ENCODE measurements at places on chromosomes 6 and 20.
A peak's percentile ranks its signal among the peaks of the same experiment; 100 is the strongest.

DNA sequence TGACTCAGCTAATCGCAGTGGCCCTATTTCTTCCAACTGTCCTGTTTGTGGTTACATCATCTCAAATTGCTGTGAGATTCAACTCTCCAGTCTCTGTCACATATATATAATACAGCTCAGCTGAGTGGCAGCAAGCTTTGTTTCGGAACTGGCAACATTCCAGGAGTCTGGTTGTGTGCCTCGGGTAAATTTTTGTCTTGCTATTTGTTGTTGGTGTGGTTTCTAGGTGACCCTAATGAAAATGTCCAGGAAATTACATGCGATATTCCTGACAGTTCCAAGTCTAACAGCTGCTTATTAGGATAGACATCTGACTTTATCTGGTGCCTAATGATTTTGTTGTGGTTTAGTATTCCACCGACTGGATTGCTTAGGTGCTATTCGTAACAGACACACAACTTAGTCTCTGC lies 581.8 kb downstream of the CD109 start:
- no peak for DNase-seq
- H3K36me3 ChIP-seq: no peaks in the 10 kb centered on the region
- H3K4me1 ChIP-seq: no peaks in the 10 kb centered on the region
- no peaks in the 10 kb centered on the region for H3K27me3 ChIP-seq
- H3K4me3 ChIP-seq: no peak overlapping the region

DNA sequence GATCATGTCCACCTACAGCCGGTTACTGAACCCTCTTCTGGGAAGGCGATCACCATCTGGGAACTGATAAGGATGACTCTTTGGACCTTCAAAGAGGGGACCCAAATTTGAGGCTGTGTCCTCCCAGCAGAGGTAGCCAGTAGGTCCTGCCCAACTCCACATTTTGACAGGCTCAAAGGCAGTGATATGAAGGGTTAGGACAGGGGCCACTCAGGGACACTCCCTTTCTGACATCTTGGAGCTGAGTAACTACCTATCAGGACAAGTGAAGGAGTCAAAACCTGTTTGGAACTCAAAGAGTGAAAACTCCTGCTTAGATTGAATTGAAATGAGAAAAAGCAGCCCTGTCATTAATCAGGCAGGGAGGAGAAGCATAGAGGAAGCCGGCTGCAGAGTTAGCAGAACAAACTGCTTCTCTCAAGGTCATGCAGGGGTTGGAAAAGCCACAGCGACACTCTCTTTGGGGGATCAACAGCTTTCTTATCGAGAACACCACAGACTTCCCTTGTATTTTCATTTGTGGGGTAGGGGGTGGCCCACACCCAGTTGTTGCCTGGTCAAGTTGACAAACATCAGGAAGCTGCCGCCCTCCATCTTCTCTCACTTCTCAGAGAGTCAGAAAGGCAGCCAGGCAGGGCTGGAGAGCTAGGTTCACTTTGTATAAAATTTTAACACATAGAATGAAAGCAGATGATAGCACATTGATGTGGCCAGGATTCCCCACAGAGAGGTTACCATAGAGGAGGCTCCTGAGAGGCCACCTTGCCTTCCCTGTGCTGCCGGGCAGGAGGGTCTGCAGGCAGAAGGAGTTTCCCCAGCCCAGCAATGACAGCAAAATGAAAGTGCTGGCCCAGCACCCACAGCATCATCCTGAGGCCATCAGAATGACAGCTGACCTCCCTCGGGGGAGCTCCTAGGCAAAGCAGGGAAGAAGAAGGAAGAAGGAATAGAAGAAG lies 47.6 kb downstream of the AGPAT4 start:
- H3K4me3 ChIP-seq: no peak overlapping the region
- H3K27me3 ChIP-seq: no peaks in the 10 kb centered on the region
- H3K27ac ChIP-seq: no peak overlapping the region
- H3K36me3 ChIP-seq: no peaks in the 10 kb centered on the region
- DNase-seq: no peak
- H3K4me1 ChIP-seq: peaks cover 16% of the 10 kb centered on the region

GRCh38 chr6:8539453-8539852 lies 104.1 kb upstream of the SLC35B3 start:
- H3K36me3 ChIP-seq: no peaks in the 10 kb centered on the region
- no peaks in the 10 kb centered on the region for H3K27me3 ChIP-seq
- no peak for DNase-seq
- H3K4me1 ChIP-seq: no peaks in the 10 kb centered on the region
- H3K4me3 ChIP-seq: no peak overlapping the region
- no peak overlapping the region for H3K27ac ChIP-seq

DNA sequence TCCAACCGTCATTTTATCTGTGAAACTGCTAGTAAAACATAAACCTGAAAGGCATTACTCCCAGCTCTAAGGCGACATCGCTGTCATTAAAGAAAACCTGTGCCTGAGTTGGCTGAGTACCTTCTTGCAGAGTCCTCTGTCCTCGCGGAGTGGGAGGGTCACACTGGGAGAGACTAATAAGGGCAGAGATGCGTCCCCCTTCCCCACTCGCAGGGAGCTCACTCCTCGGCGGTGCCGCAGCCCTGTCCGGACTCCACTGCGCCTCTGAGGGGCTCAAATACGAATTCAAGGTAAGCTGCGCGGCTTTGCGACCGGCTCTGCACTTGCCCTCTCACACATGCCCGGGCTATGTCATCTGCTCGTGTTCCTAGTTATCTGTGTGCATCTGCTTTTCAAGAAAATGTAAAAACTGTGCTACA lies at the start of gene COL19A1:
Gene COL19A1, plus strand, starts transcription at position 206 of the 419 bp plus-strand sequence. CDS start 13,012 bp downstream, outside the sequence.
- H3K36me3 ChIP-seq: no peaks in the 10 kb centered on the region
- no peaks in the 10 kb centered on the region for H3K27me3 ChIP-seq
- H3K4me1 ChIP-seq: peaks cover 8% of the 10 kb centered on the region
- H3K27ac ChIP-seq: no peak within 1 kb of the TSS
- peak within 1 kb of the TSS; percentile 53 for H3K4me3 ChIP-seq
- peak; percentile 23 for DNase-seq

GRCh38 chr6:81739230-81740195 lies 13.0 kb downstream of the TENT5A start:
- no peaks in the 10 kb centered on the region for H3K27me3 ChIP-seq
- DNase-seq: no peak
- peaks cover 4% of the 10 kb centered on the region for H3K4me1 ChIP-seq
- no peak overlapping the region for H3K27ac ChIP-seq
- no peak overlapping the region for H3K4me3 ChIP-seq

DNA sequence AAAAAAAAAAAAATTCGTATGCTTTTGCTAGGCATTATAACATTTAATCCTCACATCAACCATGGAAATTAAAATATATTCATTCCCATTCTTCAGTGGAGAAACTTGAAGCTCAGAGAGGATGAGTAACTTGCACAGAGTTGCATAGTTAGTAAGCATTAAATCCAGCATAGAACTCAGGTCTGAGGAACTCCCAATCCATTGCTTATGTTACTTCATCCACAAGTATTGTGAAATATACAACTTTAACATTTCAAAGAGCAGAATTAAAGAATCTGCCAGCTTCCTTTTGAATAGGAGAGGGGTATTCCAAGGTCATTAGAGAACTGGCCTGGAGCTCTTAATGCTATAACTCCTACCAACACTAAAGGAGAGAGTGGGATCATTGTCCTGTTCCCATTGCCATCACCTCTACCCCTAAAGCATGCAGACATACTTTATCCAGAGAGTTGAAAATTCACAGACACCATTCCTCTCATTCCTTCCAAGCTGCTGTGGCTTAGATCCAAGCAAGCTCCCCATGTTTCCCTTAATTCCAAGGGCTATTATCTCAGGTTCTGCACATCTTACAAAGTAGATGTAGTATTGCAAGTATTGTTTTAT lies 91.9 kb downstream of the FLRT3 start:
- no peak for DNase-seq
- H3K27ac ChIP-seq: no peak overlapping the region
- no peaks in the 10 kb centered on the region for H3K4me1 ChIP-seq
- no peaks in the 10 kb centered on the region for H3K27me3 ChIP-seq
- no peak overlapping the region for H3K4me3 ChIP-seq

DNA sequence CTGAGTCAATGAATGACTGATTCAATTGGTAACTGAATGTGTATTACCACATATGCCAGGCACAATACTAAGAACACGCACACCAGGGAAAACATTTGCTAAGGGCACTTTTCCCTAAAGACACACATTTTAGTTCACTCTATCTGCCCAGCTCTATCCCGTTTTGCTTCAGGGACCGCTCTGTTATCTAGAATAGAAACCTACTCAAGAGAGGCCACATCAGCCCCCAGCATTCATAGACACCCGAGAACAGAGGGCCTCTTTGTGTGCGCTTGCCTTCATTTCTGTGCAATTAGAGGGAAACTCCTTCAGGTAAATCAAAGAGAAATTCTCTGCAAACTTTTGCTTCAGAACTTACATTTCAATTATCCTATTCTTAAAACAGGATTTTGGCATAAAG lies 50.3 kb downstream of the DZANK1 start:
- peak overlapping the region; percentile 74 for H3K27ac ChIP-seq
- no peaks in the 10 kb centered on the region for H3K36me3 ChIP-seq
- peaks cover 26% of the 10 kb centered on the region for H3K4me1 ChIP-seq
- no peak overlapping the region for H3K4me3 ChIP-seq
- no peak for DNase-seq
- H3K27me3 ChIP-seq: no peaks in the 10 kb centered on the region

GRCh38 chr6:8481727-8482126 lies 46.4 kb upstream of the SLC35B3 start:
- H3K27me3 ChIP-seq: no peaks in the 10 kb centered on the region
- H3K36me3 ChIP-seq: no peaks in the 10 kb centered on the region

DNA sequence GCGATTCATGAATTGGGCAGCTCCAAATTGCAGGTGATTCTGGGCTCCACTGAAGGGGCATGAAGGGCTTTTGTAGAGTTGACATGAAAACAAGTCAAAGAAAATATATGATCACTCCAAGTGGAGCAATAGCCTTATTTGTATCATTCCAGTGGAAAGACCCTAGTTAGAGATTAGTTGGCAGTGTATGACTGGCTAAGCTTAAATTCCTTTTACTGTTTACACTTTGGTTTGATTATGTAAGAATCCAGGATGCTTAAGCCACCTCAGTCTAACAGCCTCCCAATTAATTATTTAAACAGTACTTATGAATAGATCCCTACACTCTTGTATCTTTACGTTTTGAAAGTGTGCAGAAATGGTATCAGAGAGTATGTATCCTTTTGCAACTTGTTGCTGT lies 712.4 kb downstream of the KIF16B start:
- no peak overlapping the region for H3K4me3 ChIP-seq
- DNase-seq: no peak
- H3K27me3 ChIP-seq: no peaks in the 10 kb centered on the region
- H3K4me1 ChIP-seq: no peaks in the 10 kb centered on the region

GRCh38 chr6:31308050-31308844 lies 36.4 kb upstream of the HLA-C start:
- H3K27ac ChIP-seq: no peak overlapping the region
- H3K4me3 ChIP-seq: no peak overlapping the region
- H3K27me3 ChIP-seq: no peaks in the 10 kb centered on the region
- peak; percentile 77 for DNase-seq

DNA sequence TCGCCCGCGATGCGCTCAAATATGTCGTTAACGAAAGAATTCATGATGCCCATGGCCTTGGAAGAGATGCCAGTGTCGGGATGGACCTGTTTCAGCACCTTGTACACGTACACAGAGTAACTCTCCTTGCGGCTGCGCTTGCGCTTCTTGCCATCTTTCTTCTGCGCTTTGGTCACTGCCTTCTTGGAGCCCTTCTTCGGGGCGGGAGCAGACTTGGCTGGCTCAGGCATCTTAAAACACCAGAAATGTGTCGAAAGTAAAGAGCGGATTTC lies 36.4 kb downstream of the HFE start:
- H3K36me3 ChIP-seq: no peaks in the 10 kb centered on the region
- H3K27ac ChIP-seq: peak overlapping the region; percentile 97
- H3K4me3 ChIP-seq: peak overlapping the region; percentile 90
- H3K4me1 ChIP-seq: peaks cover 23% of the 10 kb centered on the region
- DNase-seq: no peak
- H3K27me3 ChIP-seq: no peaks in the 10 kb centered on the region

DNA sequence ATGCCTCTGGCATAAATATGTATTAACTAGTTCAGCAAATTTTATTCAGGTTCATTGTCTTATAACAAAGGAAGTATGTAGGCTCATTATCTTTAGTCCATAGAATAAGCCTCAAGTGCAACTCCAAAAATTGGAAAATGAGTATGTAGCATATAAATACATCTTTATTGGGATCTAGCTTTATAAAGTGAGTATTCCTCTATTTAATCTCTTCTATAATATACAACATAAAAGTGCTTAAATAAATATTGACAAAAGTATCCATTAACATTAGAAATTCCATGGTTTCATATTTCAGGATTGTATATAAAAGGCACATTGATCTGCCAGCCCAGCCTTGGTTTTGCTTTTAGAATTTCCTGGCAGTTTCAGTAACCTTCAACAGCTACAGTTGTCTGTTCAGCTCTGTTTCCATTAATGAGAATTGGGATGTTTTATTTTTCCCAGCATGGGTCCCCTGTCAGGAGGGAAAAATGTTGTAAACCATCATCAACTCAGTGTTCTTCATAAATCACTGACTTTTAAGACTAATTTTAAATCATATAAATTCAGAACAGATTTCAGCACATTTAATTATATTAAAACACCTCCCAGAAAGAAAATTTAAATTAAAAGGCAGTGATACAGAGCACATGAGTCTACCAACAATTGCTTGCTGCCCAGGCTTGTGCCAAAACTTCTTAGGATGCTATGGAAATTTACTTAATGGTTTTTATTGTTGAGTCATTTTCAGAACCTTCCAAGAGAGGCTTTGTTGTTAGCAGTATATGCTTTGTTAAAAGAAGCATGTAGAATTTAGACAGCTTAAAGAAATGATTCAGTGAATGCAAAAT lies 119.7 kb downstream of the ADGRG6 start:
- no peaks in the 10 kb centered on the region for H3K36me3 ChIP-seq
- H3K27ac ChIP-seq: no peak overlapping the region
- H3K4me3 ChIP-seq: no peak overlapping the region
- no peak for DNase-seq
- no peaks in the 10 kb centered on the region for H3K27me3 ChIP-seq

- DNase-seq: no peak
- no peaks in the 10 kb centered on the region for H3K36me3 ChIP-seq
- H3K4me1 ChIP-seq: no peaks in the 10 kb centered on the region
- H3K4me3 ChIP-seq: no peak overlapping the region
Measured at GRCh38 chr6:130825772-130826441, 1.3 kb upstream of the SMLR1 start.

DNA sequence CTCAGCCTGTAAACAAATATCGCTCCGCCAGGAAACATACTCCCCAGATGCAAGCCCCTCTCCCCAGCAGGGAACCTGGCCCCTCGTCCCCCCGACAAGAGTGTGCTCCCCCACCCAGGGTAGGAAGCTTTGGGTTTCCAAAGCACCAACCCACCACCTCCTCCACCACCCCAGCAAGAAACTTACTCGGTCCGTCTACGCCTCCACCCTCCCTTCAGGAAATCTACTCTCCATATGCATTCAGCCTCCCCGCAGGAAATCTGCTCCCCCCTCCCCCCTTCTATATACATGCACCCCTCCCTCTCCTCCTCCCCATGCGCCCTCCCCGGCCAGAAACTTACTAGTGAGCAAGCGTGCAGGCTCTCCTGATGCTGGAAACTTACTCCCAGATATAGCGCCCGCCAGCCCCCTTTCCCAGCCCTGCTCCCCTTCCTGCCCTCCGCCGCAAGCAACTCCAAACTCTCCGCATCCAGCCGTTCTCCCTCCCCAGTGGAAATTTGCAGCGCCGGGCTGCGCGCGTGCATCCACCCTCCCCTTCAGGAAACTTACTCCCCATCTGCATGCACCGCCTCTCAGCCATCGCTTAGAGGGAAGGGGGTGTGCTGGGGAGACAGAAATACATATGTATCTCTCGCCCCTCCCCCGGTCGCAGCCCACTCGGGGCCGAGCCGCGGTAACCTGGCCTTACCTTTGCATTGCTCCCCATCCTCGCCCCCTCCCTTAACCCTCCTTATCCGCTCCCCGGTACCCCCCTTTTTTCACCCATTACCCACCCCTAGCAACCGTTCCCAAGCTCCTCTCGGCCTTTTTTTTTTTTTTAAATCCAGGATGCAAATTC lies at the start of gene TRERF1:
Gene TRERF1, minus strand, starts transcription at position 594 of the 838 bp plus-strand sequence. CDS start 182,336 bp downstream, outside the sequence.
- peaks cover 15% of the 10 kb centered on the region for H3K4me1 ChIP-seq
- H3K27me3 ChIP-seq: no peaks in the 10 kb centered on the region
- peak; percentile 47 for DNase-seq
- H3K4me3 ChIP-seq: peak within 1 kb of the TSS; percentile 66
- H3K36me3 ChIP-seq: no peaks in the 10 kb centered on the region

All from thyroid gland (tissue), 4 donors.